Kidney epithelial cell (primary cell): ENCODE measurements at places on chromosomes 2 and 18. TPM values are rescaled to one million over a fixed set of nuclear protein-coding genes. Genes with fewer than 3 reads are reported as not detected.

GRCh38 chr2:103289105-103289725 is 527.4 kb downstream of the TMEM182 start:
- DNase-seq, result no peak

DNA sequence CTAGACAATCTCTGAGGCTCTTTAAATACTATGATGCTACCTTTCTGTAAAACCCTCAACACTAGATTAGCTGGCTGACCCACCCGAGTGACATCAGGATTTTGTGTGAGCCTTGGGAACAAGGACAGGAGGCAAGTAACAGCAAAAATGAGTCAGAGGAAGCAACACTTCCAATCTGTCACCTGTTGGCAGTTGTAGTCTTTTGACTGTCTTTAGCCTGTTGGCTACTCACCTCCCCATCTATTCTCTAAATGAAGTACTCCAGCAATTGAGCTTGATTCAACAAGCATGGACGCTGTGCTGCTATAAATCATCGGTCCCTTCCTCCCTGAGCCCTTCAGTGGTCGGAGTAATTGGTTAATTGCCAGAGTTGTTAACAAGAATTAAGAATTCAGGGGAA is 898.7 kb downstream of the BCL11A start:
- DNase-seq, result no peak

DNA sequence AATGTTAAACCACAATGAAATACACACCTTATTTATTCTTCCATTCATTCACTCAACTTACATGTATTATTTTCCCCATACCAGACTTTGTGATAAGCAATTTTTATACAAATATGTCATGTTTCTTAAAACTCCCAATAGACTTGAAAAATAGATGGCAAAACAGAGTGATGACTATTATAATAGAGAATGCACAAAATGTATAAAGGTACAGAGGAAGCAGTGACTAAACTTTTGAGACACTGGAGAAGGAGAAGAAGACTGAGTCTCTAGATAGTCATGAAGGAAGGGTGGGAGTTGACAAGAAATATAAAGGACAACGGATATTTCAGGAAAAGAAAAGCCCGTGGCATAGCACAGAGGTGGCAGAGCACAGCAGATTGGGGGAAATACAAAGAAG is 198.1 kb upstream of the SLC39A10 start:
- no peak for DNase-seq

DNA sequence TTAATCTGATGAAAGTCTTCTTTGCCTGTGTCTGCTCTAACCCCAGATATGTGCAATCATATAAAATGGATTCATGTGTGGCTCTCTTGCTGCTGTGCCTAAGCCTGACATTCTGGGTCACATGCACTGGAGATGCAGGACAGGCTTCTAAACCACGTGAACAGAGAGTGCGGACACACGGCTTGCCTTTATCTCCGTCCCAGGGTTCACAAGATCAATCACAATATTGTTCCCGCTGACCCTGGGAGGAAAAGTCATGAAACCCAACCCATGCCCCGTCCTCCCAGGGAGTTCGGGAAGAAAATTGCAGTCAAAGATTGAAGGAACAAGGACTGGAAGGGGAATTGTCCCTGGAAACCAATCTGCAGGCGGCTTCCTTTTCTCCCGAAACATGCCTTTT is 74.8 kb downstream of the VAPA start:
- no peak for DNase-seq

DNA sequence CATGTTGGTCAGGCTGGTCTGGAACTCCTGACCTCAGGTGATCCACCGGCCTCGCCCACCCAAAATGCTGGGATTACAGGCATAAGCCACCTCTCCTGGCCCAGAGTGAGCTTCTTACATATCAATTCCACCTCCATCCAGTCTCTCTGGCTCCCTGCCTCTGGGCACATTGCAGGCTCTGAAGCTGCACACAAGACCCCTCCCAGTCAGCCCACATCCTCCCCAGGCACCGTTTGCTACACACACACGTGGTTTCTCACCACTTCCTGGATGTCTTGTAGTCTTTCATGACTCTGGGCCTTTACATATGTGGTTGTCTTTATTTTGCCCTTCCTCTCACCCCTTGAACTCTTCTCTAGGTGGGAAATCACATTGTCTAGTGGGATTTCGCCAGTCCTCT is 64.0 kb upstream of the CABLES1 start:
- DNase-seq, result no peak

- peak; percentile 10 for DNase-seq
Observed at GRCh38 chr2:238644095-238645081, 203.5 kb upstream of the TWIST2 start.

GRCh38 chr2:43460174-43460546 is 135.7 kb downstream of the THADA start:
- DNase-seq, result no peak

DNA sequence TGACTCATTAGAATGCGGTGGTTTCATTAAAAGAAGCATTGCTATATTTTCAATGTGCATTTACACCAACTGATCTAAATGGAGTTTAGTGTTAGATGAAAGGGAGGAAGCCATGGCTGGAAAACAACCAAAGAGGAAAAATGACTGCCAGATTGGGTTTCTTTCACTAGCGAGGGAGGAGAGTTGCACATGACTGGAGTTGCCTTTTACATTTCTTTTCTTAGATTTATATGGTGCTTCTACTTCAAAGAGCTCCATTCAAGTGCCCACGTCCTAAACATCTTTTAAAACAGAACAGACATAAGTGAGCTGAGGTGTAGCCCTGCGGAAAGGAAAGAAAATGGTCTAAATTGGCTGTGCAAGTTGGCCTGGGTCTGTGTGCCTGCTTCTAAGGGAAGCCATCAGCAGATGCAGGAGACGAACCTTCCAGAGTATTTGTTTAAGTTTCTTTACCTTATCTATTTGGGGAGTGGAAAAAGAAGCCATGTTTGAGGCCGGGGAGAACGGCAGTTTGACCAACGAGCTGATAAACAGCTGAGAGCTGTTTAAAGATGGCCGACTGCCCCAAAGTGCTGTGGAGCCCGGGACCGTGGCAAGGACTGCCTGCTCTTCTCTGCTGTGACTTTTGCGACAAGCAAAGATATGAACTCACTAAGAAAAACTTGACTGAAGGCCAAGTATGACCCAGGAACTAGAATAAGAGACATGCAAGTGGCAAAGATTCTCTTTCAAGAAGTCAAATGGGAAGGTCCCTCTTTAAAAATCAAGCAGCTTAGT is 327.0 kb downstream of the ZNF516 start:
- no peak for DNase-seq

STK11IP gene
- total RNA-seq, result 22.2 and 33.8 TPM in 2 replicates

GRCh38 chr2:215404348-215405012 is 31.4 kb downstream of the FN1 start:
- DNase-seq, result no peak

ADD2 gene
- total RNA-seq, result 8.9 and 9.9 TPM in 2 replicates

DNA sequence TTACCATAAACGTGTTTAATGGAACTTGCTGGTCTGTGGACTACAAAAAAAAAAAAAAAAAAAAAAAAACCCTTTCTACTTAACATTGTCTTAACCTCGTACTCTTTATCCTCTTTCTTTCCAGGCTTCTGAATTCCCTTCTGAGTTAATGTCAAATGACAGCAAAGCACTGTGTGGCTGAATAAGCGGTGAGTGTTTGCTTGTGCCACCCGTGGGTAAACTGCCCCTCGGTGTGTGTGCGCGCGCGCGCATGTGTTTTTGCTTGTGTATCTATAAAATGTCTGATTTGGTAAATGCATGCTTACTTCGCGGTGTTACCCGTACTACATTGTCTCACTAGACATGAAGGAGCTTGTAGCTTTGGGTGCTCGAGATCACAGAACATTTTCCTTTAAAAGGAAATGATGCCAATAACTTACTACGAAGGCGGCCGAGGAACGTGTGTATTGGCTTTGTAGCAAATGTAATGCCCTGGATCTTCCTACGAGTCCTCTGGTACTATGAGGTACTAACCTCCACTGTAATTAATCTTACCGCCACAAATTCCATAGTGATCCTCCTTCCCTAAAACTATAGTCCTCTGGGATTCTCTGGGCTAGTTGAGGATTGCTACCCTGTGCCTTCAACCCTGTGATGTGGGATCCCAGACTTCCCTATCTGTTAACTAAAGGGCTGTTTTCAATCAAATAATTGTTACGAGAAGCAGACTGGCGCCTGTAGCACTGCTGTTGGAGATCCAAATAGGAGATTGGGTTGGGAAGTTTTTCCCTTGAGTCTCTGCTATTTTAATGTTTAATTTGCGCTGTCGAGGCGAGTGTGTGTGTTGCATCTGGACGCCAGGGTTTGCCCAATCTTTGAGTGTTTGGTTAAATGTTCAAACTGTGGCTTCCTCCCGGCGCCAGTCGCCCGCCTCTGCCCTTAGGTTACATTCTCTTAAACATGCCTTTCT is 1.1 kb downstream of the ID2 start:
- DNase-seq, result no peak

GRCh38 chr2:45134726-45135125 is 125.5 kb upstream of the SIX2 start:
- DNase-seq, result no peak

- DNase-seq, result no peak
Observed at GRCh38 chr18:7567474-7568425, 634 bp downstream of the PTPRM start.

- DNase-seq, result no peak
Observed at GRCh38 chr2:235194351-235194750, 242.5 kb downstream of the SH3BP4 start.

GRCh38 chr2:60383401-60384143 is 169.9 kb downstream of the BCL11A start:
- no peak for DNase-seq

CDH2 gene
- total RNA-seq, result 190 and 196 TPM in 2 replicates

SERPINB10 gene
- total RNA-seq, result not detected in 2 replicates

GRCh38 chr2:14336759-14337382 is 295.6 kb upstream of the LRATD1 start:
- no peak for DNase-seq

DNA sequence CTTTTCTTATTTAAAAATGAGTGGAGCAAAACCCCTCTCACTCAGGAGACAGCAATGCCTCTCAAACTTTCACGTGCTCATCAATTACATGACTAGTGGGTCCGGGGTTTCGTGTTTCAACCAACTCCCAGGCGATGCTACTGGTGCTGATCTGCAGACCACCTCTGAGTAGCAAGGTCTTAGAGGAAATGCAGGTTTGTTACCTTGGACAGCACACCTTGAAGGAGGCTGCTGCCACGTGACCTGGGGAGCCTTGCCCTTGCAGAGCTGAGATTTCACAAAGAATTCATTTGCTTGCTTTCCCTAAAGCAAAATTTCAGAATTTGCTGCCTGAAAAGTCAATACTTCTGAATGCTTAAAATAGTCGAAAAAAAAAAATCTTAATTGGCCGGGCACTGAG is 32.4 kb downstream of the SMIM21 start:
- DNase-seq, result no peak

- DNase-seq, result no peak
Observed at GRCh38 chr2:239952665-239953417, 72.3 kb downstream of the NDUFA10 start.

RGPD4 gene
- not detected in 2 replicates for total RNA-seq
